ENCODE measurements at places on chromosomes 11 and 22.

DNA sequence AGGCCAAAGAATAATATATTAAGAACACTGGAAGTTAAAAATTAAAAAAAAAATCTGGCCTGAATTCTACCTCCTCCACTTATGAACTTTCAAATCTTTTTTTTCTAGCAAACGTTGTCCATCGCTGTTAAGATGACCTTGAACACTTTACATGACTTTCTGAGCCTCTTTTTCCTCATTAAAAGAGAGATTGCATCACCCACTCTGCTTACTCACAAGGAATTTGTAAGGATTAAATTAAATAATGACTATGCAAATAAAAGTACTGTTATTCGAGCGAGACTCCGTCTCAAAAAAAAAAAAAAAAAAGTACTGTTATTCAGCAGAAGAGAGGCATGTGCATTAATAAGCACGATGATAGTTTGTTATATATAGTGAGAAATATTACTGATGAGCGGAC is 285.1 kb upstream of the CCDC90B start:
- DNase-seq, result no peak

GRCh38 chr22:27493796-27494195 is 307.8 kb downstream of the MN1 start:
- DNase-seq, result no peak

- no peak for DNase-seq
These were observed 37.8 kb downstream of the PACS1 start for GRCh38 chr11:66107600-66108510.

GRCh38 chr11:79045018-79045799 is 395.6 kb downstream of the TENM4 start:
- no peak for DNase-seq

GRCh38 chr11:25587496-25587895 is 744.4 kb upstream of the ANO3 start:
- no peak for DNase-seq

Measured in C1 segment of cervical spinal cord (tissue), 14 donors.